ENCODE measurements at places on chromosomes 2 and 18.

GRCh38 chr2:68216454-68217310, 35.6 kb downstream of the PPP3R1 start:
- DNase-seq, result no peak

DNA sequence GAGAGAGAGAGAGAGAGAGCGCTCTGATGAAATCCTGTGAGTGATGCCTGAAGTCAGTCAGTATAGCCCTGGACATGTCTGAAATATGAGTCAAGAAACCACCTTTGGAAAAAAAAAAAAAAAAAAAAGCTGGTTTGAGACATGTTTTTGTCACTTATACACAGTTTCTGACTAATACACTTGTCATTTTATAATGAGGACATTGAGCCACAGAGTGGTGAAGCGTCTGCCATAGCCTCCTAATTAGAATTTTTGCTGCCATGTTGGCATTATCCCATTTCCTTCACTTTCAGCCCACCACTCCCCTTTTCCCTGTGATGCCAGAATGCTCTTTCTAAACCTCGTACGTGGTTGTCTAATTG, 15.7 kb upstream of the MYO3B start:
- no peak for DNase-seq

- DNase-seq, result no peak
Observed at GRCh38 chr2:75608684-75609333, 37.8 kb upstream of the MRPL19 start.

- DNase-seq, result no peak
Observed at GRCh38 chr18:77254711-77255405, 5.2 kb downstream of the GALR1 start.

DNA sequence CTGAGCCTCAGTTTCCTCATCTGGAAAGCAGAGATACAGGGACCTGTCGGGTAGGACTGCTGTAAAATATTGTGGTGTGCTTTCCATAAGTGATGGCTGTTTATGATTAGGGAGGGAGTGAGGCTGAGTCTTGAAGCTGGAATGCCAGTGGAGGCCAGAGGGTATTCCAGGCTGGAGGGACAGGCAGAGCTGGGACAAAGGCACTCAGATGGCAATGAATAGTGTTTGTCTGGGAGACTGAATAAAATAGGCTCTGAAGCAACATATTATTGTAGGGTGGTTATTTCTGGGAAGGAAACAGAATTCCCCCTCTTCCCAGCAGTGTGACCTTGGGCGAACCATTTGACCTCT, 120.7 kb downstream of the INHBB start:
- no peak for DNase-seq

GRCh38 chr2:104851291-104852089, 2.4 kb upstream of the POU3F3 start:
- no peak for DNase-seq

- no peak for DNase-seq
Observed at GRCh38 chr18:62737241-62737873, 22.0 kb downstream of the PHLPP1 start.

GRCh38 chr2:162482463-162482862, 138.5 kb downstream of the GCA start:
- DNase-seq, result no peak

DNA sequence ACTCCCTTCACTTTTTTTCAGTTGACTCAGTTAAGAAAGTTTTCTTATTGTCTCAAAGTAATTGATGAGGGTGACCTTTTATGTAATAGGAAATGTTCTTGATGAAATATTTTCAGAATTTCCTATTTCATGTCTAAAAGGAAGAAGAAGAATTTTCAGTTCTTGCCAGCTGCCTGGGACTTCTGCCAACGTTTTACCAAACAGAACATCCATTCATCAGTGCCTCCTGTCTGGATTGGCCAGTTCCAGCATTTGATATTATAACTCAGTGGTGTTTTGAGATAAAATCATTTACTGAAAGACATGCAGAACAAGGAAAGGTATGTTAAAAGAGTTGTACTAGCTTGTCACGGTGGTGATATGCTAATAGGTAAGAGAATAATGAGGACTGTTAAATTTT, 104.7 kb upstream of the MYO3B start:
- no peak for DNase-seq

DNA sequence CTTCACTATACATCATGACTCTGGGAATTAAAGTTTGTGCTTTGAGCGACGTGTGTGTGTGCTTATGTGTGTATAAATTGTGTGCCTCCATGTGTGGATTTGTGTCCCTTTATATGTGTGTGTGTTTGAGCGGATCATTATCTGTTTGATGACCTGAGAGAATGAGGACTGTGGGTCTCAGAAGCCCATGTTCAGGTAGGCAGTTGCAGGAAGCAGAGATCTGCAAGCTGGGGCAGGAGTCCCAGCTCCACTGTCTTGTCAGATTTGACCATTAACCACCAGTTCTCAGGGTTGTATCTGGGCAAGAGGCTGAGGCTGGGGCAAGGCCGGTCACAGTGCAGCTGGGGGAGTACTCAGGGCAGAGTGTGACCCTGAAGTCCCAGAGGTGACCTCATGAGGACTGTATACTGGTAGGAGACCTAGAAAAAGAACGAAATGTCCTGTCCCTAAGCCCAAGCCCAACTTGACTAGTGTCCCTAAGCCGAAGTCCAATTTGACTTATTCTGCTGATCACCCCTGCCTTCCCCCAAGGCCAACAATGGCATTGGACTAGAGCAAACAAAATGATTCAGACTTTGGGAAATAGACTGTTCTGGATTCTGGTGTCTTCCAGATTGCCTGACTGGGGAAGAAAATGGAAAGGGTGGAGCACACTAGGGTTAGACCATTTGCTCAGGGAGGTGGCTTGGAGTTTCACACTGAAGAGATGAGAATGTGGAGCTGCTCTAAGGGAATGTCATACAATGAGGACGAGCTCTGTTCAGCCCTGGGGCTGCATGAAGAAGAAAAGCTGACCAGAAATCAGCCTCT, 28.1 kb downstream of the RHOB start:
- no peak for DNase-seq

- DNase-seq, result no peak
Observed at GRCh38 chr2:127709336-127709735, 8.0 kb downstream of the SFT2D3 start.

DNA sequence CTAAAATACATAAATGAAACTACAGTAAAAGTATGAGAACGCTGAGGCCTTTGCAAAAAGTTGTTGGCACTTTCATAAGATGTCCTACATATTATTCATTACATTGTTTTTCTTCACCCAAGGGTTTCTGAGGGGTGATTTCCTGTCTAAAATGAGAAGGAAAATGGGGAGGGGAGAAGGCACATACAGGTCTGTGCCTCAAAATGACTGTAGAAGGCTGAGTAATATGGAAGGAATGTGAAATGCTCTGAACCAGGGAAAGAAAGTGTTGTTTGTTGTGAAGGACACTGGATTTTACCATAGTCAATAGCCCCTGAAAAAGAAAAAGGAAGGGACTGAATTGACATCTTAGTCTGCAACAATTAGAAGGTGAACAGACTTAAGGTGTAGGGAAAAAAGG, 99.5 kb upstream of the RNF152 start:
- no peak for DNase-seq

DNA sequence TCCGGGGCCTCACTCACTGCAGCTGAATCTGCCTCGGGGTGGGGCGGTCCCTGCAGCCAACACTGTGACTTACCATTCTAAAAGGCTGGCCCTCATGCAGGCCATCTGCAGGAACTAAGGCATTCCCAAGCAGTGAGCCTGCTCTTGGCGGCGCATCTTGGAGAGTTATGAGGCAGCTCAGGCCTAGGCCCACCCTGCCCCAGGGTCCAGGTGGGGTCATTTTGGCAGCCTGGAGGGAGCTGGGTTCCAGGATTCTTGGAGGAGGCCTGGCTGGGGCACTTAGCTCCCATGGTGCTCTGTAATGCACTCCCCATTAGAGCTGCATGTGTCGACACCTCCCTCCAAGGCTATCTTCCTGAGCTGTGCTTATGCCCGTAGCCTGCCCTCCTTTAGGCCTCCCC, 14.8 kb upstream of the BIN1 start:
- no peak for DNase-seq

DNA sequence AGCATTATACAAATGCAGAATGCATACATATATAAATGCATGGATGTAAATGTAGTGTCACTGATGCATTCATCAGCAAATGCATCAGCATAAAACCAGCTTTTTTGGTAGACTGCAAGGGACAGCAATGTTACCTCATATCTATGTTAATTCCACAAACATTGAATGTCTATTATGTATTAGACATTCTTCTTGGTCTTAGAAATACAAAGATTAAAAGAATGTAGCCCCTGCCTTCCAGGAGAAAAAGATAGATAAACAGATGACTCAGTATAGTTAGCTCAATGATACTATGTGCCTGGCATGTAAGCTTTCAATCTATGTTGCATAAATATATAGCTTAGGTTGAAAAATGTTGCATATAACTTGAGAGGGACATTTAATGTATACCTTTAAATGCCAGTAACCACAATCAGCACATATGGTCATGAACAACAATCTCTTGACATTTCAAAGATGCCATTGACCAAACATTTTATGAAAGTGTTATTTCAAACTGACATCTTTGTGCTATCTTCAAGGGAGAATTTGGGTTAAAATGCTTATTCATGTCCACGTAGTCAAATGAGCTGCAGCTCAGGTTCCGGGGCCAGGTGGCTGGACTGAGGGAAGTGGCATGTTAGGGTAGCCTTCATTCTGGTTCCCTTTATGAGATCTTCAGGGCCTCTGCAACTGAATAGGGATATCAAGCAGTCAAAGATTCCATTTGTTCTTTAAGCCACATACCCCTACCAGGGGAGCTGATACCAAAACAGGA, 45.2 kb upstream of the GCG start:
- no peak for DNase-seq

DNA sequence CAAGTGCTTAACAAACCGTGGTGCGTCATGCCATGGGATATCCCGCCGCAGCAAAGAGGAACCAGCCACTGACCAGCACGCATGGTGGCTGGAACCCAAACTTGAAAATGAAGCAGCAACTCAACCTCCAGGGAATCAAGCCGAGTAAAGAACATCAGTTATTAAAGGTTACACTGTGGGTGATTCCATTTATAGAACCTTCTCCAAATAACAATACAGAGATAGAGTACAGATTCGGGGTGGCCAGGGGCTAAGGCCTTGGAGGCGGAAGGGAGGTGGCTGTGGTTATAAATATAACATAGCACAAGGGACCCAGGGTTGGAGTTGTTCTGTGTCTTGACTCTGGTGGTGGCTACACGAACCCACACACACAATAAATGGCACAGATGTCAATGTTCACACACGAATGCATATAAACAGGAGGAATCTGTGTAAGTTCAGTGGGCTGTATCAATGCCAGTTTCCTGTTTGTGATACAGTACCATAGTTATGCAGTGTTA, 123.1 kb downstream of the EIPR1 start:
- no peak for DNase-seq

DNA sequence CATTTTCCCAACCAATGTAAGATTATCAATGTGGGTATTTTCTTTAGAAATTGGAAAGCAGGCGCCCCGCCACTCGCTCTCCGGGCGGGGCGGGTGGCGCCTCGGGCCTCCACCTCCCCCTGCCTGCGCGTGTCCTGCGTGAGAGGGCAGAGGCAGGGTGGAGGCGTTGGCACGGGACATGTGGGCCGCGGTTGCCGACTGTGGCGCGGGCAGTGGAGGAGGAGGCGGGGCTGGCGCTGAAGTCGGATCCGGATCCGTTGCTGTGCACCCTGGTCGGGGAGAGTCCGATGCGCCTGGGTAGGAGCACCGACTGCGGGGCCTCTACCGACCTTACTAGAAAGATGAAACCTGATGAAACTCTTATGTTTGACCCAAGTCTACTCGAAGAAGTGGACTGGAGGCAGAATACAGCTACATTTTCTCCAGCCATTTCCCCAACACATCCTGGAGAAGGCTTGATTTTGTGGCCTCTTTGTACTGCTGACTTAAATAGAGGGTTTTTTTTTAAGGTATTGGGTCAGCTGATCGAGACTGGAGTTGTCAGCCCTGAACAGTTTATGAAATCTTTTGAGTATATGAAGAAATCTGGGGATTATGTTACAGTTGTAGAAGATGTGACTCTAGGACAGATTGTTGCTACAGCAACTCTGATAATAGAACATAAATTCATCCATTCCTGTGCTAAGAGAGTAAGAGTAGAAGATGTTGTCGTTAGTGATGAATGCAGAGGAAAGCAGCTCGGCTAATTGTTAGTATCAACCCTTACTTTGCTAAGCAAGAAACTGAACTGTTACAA, 37.9 kb downstream of the PMS1 start:
- DNase-seq, result no peak

GRCh38 chr2:14428056-14428455, 204.5 kb upstream of the LRATD1 start:
- no peak for DNase-seq

DNA sequence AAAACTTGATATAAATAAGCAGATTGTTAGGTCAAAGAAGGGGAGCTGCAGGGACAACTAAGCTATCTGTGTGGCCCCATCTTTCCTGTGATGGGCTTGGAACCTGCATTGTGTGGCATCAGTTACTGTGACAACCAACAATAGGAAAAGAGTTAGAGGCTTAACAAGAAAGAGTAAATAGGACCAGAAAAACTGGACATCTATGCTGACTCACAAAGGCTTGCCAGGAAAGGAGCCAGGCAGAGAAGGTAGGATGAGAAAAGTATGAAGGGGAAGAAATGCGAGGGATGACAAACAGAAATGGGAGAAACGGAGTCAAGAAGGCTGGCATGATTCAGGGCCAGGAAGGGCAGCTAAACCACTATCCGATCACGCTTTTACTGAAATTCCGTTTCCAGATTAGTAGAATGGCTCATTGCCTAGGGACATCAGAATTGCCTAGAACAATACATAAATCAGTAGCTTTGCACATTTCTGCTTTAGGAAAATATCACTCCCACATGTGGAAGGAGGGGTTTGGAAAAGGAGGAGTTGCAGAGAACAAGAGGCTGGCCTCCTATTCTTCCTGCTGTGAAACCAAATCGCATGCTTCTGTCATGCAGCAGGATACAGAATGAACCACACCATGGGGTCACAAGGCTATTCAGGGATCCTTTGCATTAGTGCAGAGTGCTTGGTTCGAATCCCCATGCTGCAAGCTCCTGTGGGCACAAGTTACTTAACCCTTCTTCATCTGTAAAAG, 7.3 kb downstream of the PLA2R1 start:
- no peak for DNase-seq

GRCh38 chr2:3189076-3189591, 188.5 kb downstream of the EIPR1 start:
- no peak for DNase-seq

- DNase-seq, result no peak
Observed at GRCh38 chr2:218367415-218368149, 10.9 kb downstream of the CATIP start.

GRCh38 chr2:168159754-168160585, 87.4 kb downstream of the STK39 start:
- DNase-seq, result no peak

Data from NCI-H524 treated with DMSO at 0.1 percent for 48 hours (cell line).